ENCODE measurements at places on chromosomes 13 and 19. TPM values are rescaled to one million over a fixed set of nuclear protein-coding genes. Genes with fewer than 3 reads are reported as not detected.

EPS8L1 gene
- total RNA-seq = 3.9 TPM

NLRP11 gene
- not detected for total RNA-seq

DNA sequence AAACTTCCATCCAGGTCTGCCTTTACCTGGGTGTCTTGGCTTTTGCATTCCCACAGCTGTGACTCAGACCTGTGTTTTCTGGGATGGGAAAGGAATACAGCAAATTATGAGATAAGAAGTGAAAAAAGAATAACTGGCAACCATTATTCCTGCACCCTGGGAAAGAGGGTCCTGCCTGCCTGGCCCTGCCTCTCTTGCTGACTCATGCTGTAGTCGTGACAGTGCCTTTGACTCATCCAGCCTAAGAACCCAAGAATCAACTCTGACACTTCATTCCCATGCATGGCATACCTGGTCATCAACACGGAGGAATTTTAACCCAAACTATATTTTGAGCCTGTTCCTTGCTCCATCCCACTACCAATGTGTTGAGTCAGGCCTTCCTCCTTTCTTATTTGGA is 185.4 kb upstream of the SERP2 start:
- DNase-seq = no peak

DNA sequence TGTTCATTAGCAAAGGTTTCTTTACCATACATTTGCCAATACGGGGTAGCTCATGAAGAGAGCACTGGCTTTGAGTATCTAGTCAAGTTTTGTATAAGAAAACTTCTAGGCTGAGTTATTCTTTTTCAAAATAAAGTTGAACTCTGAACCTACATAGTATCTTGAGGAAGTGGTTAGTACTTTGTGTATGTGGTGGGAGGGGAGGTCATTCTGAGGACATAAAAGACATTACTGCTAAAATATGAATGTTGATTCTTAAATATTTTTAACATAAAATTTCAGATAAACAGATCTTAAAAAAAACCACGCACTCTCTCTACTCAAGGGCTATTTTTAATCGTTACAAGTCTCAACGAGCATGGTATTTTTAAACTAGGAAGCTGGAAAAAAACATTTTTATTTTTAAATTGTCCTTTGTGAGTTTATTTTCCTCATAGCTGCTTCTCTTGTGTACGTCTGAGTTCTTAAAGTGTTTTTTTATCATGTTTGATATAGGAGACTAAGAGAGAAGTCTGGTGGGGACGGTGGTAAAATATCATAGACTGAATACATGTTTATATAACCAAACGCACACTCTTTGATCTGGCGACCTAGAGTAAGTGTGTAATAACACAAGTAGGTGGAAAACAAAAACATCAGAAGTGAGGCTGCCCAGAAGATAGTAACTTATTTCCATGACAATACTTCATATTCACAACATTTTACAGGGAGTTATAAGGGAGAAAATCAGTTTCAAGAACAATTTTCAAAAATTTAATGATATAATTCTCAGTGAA is 118.0 kb upstream of the POSTN start:
- no peak for DNase-seq

All from activated CD4-positive, alpha-beta T cell treated with anti-CD3 and anti-CD28 coated beads, Interleukin-2, amount 10 ng/mL, durations not matched to agents 24 days and 14 days (primary cell).